C1 segment of cervical spinal cord (tissue), 14 donors: ENCODE measurements at places on chromosomes 13 and 19.

DNA sequence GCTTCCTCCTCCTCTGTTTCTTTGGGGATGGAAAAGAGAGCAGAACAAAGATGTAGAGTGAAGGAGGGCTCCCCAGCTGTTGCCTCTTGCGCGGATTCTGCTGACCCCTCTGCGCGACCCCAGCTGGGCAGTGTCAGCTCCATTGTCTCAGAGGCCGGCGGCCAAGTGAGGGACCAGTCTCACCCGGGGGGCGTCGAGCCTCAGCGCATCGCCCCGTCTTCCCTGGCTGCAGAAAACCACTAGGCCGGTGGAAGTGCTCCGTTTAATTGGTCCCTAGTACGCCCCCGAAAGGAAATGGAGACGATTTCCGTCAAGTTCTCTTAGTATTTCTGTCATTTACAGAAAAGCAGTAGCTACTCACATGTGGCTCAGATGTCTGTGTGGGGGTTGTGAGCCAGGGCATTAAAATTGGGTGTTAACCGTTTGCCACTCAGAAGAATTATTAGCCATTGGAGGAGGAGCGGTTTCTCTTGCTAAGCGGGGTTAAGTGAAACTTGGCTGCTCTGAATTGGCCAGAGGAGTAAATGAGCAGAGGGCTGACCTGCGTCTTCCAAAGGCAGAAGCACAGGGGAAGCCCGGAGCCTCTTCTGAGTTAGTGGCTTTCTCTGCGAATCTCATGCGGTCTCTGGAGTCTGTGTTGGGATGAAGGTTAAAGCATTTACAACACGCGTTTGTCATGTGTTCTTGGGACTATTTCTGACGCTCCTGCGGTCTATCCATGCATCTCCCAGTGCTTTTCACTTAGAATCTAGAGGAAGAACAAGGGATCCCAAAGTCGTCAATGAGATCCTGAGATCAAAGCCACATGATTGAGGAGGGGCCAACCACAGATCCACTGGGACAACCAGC lies 132.8 kb upstream of the MYO16 start:
- no peak for DNase-seq

- no peak for DNase-seq
Observed at GRCh38 chr19:51186323-51186722, 38.6 kb upstream of the CD33 start.

GRCh38 chr19:54674021-54674617 lies 11.3 kb downstream of the LILRB4 start:
- DNase-seq = no peak

DNA sequence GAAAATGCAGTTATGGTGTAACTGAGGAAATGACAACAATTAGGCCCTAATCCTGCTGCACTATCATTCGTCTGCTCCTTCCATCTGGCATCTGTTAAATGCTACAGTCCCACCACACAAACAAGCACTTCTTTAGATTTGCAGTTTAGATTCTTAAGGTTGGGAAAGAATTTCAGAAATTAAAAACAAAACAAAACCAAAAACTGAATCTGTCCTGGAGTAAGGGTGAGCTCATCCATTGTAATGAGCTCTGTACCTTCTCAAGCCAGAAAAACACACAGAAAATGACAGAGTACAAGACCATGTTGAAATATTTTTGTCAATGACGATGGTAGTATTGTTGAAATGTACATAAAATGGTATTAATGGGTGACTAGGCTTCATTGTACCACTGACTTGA lies 28.3 kb downstream of the SMAD9 start:
- DNase-seq = no peak

GRCh38 chr19:49546825-49547565 lies 19.2 kb downstream of the RCN3 start:
- DNase-seq = peak; percentile 52

DNA sequence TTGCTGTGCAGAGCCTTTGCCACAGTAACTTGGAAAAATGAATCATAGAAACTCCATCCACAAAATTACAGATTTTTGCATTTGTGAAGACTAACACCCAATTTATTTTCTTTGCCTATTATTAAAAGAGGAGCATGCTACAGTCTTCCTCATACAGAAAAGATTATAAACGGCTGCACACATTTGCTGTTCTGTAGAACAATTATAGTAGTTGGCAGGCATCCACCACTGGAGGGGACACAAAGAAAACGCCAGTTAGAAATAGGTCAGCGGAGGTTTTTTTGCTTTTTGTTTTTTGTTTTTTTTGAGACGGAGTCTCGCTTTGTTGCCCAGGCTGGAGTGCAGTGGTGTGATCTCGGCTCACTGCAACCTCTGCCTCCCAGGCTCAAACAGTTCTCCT lies 51.6 kb downstream of the SACS start:
- no peak for DNase-seq

DNA sequence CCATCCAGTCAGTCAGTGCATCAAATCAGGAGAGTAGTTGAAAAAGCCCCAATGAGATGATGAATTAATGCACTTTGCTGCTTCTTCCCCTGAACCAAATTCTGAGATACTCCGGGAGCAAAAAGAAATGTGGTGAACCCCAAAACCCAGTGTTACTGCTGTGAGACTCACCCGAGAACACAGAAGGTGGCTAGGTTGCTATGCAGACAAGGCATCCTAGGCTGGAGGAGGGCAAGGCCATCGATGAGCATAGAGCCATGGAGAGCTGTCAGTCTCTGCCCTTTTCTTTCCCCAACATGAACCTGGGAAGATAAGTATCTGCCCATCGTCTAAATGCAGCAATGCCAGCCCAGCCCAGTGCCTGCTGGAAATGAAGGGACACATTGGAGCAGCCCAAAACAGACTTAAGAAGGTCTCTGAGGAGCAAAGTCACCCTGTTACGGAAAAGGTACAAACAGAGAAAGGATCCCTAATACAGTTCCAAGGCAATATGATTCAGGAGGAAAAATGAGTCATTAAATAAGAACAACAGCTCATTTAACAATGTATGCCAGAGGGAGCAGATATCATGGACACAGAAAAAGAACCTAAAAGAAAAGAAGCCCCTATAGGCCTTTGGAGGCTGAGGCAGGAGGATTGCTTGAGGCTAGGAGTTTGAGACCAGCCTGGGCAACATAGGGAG lies 272.0 kb downstream of the FOXO1 start:
- no peak for DNase-seq

DNA sequence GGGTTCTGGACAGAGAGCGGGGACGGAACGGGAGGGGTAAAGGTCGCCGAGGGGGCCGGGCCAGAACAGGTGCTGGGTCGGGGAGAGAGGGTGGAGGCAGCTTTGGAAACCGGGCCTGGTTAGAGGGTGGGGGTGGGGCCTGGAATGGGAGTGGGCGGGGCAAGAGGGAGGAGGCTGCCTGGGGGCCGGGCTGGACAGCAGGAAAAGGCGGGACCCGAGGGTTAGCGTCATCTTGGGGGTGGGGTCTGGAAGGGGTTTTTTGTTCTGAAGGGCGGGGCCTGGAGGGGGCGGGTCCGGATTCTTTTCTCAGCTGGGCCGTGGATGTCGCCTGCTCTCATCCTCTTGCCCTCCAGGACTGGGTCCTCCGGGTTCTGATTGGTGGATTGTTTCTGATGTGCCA lies 4.3 kb upstream of the ZNF813 start:
- DNase-seq = peak; percentile 62

- no peak for DNase-seq
Observed at GRCh38 chr13:24659239-24659638, 21.0 kb upstream of the ATP12A start.

DNA sequence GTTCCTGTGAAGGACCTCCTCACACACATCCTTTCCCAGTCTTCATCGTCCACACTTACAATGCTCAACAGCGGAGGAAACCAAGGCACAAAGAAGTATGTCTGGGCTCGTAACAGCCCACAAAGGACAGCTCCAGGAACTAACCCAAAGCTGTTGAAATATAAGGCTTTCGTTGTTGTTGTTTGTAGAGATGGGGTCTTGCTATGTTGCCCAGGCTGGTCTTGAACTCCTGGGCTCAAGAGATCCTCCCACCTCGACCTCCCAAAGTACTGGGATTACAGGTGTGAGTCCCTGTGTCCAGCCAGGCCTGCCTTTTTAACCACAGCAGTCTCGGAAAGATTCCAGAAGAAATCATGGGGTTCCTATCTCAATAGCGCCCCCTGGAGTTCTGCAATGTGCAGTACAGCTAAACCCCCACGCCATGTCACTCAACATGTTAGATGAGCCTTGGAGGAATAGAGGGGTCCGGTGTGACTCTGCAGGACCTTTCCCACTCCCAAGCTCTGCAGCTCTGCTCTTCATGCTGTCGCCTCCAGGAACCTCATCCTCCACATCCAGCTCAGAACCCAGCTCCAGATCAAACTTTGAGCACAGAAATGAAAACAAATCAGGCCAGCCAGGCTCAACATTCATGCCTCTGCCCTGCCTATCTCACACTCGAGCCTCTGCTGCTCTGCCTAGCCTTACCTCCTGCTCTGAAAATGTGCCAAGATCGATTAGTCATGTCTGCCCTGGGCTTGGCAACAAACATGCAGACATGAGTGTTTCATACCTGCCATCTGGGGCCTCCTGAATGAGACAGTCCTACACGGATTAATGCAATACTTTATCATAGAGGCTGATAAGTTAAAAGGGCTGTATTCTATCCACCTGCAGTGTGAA lies 7.5 kb downstream of the PLA2G4C start:
- DNase-seq = no peak

- no peak for DNase-seq
Observed at GRCh38 chr19:45526143-45526542, 18.9 kb downstream of the VASP start.

DNA sequence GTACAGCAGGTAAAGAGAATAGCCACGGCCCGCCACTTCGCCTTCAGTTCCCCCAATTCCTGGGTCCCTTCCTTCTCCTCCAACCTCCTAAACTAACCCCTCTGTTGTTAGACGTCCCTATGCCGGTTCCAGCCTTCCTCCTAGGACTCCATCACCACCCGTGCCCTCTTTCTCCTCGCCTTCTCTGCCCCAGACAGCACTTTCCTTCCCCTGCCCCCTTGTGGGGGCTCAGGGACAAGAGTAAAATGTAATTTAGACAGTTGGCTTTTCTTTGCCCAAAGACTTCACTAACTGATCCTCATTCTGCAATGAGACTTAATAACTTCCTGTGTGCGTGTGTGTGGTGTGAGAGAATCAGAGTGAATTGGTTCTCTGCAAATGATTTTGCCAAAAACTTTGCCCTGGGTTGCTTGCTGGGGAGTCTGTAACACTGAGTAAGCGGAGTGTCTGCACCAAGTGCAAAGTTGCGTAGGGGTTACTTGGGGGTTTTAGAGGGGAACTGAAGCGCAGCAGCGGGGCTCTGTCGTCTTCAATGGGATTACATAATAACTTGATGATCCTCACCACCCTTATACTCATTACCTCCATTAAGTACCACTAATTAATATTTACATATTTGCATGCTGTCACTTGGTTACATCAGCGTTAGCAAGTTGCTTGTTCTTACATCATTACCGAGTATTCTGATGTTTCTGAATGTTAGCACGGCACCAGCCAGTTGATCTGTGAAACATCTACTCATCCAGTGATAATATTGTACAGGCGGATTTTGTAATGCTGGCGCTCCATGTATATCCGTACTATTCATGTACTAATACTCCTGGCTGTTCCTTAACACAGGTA lies 19.9 kb upstream of the SGCG start:
- DNase-seq = no peak

DNA sequence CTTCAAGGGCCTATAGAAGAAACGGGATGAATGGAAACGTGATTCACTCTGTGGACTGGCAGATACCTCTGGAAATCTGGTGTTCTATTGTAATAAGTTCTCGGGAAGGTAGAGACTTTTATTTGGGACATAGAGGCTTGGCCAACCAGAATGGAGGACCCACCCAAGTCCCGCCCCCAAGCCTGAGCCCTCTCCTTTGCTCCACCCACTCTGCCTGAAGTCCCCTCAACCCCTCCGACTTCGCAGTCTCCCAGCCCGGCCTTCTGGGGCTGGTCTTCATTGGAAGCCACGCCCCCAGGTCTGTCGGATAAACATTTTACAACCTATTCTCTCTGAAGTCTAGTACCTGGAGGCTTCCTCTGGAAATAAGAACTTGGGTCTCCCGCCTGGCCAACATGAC lies 16.9 kb downstream of the FBXL12 start:
- no peak for DNase-seq

GRCh38 chr19:40221858-40222619 lies 3.9 kb upstream of the TTC9B start:
- DNase-seq = peak; percentile 65

DNA sequence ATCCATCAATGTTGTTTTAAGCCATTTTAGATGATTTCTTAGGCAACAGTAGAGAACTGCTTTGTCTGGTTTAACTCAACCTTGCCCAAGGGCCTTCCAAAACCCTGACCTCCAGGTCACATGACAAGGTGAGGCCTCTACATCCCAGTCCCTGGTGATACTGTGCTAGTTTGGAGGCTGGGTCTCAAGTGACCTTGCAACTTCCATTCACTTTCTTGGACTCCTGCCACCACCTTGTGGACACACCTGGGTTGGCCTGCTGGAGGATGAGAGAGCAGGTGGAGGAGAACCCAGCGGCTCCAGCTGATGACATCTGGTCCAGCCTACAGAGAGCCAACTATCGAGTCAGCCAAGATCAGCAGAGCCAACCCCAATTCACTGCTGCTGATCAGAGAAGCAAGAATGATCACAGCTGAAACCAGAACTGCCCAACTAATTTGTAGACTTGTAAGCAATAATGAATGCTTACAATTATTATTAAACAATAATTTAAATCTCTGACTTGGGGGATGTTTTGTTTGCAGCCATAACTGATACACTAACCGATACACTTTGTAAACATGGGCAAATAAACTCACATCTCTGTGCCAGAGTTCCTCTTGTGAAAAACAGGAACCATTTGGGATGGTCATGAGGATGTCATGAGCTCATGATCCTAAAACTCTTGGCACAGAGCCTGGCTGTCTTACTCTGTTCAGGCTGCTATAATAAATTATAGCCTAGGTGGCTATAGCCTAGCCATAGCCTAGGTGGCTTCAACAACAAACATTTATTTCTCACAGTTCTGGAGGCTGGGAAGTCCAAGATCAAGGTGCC lies 11.5 kb downstream of the FAM187B start:
- DNase-seq = no peak

- DNase-seq = no peak
Observed at GRCh38 chr13:50323440-50324065, 308.3 kb downstream of the KCNRG start.

DNA sequence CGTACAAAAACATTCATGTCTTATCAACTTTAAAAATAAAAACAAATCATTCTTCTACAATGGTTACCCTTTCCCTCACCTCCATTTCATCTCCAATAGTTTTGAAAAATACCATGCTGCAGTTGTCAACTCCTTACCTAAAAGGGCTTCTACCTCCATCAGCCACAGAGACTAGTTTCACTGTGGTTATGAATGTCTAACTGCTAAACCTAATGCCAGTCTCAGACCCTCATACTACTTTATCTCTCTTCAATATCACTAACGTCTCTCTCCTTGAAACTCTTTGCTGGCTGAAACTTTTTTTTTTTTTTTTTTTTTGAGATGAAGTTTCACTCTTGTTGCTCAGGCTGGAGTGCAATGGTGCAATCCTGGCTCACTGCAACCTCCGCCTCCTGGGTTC lies 27.1 kb downstream of the LNX2 start:
- DNase-seq = no peak
